T-cell (primary cell): ENCODE measurements at places on chromosomes 1 and 21.
A peak's percentile ranks its signal among the peaks of the same experiment; 100 is the strongest.

- DNase-seq, result no peak
Measured at GRCh38 chr1:227357927-227358302, 39.6 kb upstream of the CDC42BPA start.

- no peak for DNase-seq
Measured at GRCh38 chr1:245877976-245878375, 629.1 kb downstream of the SMYD3 start.

- no peak for DNase-seq
Measured at GRCh38 chr1:64480999-64481772, 11.3 kb downstream of the CACHD1 start.

DNA sequence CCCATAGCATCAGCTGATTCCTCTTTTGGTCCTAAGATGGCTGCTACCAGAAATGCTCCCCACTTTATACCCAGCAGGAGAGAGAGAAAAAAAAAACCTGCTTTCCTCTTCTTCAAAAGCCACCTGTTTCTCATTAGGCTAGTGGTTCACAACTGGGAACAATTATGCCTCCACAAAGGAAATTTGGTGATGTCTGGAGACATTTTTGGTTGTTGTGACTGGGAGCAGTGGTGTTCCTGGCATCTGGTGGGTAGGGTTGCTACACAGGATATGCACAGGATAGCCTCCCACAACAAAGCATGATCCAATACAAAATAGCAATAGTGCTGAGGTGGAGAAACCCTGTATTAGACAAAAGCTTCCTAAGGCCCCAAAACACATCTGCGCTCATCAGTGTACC lies 38.5 kb upstream of the SGIP1 start:
- DNase-seq, result no peak

DNA sequence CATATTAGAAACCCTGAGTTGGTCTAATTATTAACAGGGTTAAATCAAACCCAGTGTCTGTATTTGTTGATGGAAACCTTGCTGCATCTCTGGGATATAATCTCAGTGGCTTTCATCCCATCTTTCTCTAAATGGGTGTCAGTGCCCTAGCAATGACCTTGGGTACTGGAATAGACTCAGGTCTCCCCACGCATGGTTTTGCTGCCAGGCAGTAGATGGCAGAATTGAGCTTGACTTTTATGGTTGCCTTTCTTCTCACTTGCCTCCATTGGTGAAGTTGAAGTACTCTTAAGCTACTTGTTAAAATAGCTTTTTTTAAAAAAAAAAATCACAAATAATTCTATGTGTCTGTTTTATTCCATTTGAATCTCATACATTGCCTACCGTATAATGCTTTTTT lies 81.8 kb upstream of the HMCN1 start:
- no peak for DNase-seq

- DNase-seq, result peak; percentile 91
Measured at GRCh38 chr1:62783736-62784508, at the start of gene ATG4C. Gene ATG4C (plus strand): TSS chr1:62784132. CDS start chr1:62803787, 19,655 bp downstream.

- no peak for DNase-seq
Measured at GRCh38 chr1:95236784-95237575, 3.0 kb downstream of the RWDD3 start.

GRCh38 chr1:178500091-178500770 lies 3.5 kb upstream of the CLEC20A start:
- DNase-seq, result no peak

- DNase-seq, result no peak
Measured at GRCh38 chr1:94319319-94320102, 82.1 kb upstream of the ARHGAP29 start.

GRCh38 chr1:186715887-186716809 lies 35.9 kb upstream of the PTGS2 start:
- DNase-seq, result no peak

- DNase-seq, result no peak
Measured at GRCh38 chr1:180994262-180994661, 28.4 kb downstream of the STX6 start.

- DNase-seq, result no peak
Measured at GRCh38 chr21:25494804-25495203, 112.5 kb downstream of the MRPL39 start.

DNA sequence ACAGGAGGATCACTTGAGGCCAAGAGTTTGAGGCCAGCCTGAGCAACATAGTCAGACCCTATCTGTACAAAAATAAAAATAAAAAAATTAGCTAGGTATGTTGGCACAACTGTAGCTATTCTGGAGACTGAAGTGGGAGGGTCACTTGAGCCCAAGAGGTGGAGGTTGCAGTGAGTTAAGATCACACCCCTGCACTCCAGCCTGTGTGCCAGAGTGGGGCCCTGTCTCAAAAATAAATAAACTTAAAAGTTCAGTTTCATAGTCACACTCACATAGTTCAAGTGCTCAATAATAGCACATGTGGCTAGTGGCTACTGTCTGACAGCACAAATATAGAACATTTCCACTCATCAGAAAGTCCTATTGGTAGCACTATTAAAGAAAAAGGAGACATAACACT lies 5.2 kb upstream of the EVI5 start:
- no peak for DNase-seq

- no peak for DNase-seq
Measured at GRCh38 chr21:38467911-38468310, 30.4 kb downstream of the ERG start.
